ENCODE measurements at places on chromosomes 4 and X.

DNA sequence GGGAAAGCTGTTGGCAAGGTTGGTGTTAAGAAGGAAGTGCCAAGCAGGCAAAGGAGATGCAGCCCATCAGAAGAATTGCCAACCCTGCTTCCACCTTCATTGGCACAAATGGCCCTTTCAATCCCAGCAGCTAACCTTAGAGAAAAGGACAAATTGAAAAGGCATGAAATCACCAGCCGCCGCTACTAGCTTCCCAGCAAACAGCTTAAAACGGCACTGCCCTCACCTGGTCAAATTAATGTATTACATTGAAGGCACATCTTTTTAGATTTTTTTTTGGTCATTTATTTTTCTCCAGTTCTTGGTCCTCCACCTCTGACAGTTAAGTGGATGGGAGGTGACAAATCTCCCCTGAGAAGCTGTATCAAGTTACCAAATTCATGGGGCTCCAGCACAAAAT lies 51.0 kb upstream of the NHSL2 start:
- peak; percentile 3 for DNase-seq

- no peak for DNase-seq
These were observed at the start of gene FMR1NB for GRCh38 chrX:147981038-147981752. FMR1NB (plus strand) TSS chrX:147981337; CDS start chrX:147981403, 66 bp downstream.

GRCh38 chr4:165059386-165059785 lies 5.7 kb downstream of the TRIM75 start:
- DNase-seq, result no peak

DNA sequence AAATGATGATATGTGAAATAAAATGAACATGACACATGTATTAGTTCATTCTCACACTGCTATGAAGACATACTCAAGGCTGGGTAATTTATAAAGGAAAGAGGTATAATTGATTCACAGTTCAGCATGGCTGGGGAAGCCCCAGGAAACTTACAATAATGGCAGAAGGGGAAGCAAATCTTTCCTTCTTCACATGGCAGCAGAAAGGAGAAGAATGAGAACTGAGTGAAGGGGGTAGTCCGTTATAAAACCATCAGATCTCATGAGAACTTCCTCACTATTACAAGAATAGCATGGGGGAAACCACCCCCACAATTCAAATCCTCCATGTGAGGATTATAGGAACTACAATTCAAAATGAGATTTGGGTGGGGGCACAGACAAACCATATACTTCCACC lies 243.9 kb upstream of the GYPA start:
- no peak for DNase-seq

- no peak for DNase-seq
These were observed 17.3 kb downstream of the COQ2 start for GRCh38 chr4:83267121-83267829.

- DNase-seq, result no peak
These were observed 47.0 kb upstream of the NAP1L5 start for GRCh38 chr4:88744609-88745008.

DNA sequence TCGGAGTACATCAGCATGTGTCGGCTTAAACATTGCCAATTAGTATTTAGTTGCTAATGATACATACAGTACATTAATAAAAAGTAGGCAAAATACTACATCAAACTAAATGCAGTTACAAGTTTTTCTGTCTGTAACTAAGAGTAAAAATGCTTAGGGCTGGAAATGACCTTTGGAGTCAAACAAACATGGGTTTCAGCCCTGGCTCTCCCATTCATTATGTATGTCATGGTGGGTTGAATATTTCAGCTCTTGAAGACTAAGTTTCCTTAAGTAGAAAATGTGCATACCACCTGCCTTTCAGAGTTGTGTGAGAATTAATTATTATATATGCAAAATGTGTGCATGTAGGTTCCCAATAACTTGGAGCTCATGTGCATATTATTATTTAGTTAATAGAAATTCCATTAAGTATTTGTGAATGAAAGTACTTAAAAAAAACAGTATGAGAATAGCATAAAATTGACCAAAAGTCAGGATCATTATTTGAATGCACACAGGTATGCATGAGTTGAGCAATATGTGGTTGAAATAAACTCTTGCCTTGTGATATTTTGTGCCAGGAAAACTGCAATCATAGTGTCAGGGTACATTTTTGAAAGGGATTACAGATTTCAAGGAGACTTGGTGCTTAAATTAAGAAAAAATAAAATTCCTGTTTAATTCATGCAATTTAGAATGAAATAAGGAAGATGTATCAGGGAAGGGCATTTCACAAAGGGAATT lies 2048.7 kb downstream of the PCDH7 start:
- DNase-seq, result no peak

GRCh38 chr4:57764856-57765255 lies 654.7 kb upstream of the IGFBP7 start:
- no peak for DNase-seq

DNA sequence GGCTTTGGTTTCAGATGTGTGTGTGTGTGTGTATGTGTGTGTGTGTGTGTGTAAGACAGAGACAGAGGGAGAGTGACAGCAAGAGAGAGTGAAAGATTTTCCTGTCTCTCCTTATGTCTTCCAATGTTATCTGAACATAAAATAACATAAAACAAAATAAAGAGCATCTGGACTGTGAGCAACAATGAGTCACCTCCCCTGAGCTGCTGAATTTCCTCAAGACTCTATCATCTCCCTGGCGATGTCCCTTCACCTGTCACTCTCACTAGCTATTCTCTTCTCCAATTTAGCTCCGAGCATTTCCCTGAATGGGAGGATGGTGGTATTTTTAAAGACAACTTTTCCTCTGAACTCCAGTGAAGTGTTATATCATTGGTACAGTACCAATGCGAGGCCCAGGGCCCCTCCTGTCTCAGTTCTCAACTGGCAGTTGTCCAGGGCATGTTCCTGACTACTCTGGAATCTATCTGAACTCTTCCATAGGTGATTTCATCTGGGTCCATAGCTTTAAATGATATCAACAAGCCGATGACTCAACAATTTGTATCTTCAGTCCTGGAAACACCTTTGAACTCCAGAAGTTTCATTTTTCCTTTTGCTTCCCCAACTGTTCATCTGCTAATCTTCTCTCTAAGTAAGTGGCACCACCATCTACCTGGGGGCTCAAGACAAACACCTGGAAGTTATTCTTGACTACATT lies 195.0 kb upstream of the CLNK start:
- no peak for DNase-seq

- DNase-seq, result no peak
These were observed 110.1 kb downstream of the FBXO8 start for GRCh38 chr4:174173360-174173759.

GRCh38 chrX:2707334-2707760 lies 16.3 kb downstream of the CD99 start:
- no peak for DNase-seq

DNA sequence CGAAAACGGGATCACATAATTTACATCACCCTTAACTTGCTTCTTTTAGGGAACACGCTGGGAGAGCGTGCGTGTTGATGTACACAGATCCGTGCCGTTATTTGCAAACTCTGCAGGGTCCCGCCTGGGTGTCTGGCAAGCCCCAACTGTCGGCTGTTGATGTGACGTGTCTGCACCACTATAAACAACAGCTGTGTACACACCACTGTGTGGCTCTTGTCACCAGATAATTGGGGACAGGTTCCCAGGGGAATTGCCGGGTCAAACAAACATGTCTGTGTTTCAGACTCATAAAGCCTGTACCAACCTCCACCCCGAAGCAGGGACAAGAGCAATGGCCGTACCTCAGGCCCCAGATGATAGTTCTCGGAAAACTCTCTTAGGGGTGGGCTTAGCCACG lies 105.0 kb upstream of the AFAP1 start:
- peak; percentile 96 for DNase-seq

DNA sequence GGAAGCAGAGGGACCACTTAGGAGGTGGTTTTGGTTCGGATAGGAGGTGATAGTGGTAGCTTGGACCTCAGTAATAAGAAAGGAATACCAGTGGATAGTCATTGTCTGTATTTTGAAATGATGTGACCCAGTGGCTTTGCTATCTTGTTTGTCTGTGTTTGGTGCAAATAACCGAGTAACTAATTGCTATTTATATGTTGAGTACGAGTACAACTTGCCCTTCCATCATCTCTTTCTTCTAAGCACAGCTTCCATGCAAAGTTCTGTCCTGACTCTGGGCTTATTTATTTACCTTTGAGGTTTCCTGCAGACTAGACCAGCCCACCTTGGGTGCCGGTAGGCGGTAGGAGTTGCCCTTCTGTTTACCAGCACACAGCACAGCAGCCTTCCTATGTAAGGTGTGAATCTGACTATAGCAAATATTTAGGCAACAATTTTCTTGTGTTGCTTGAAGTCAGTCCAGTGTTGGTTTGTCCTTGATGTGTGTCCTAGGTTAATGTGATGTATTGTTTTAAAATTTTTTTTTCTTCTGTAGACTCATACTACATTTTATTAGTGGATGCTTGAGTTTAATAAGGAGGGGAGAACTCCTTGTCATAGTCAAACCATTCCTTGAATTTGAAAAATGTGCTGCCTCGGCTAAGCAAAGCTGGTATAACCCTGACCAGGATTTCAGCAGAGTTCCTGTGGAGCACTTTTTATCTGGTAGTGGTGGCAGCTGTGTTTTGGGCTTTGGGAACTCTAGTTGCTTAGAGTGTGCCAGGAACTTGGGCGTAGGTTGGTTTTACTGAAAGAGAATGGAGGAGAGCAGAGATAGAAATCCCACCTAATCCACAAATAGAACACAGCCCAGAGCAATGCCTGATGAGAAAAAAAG lies 21.9 kb downstream of the PTTG2 start:
- DNase-seq, result no peak

- no peak for DNase-seq
These were observed 324.2 kb downstream of the TMA16 start for GRCh38 chr4:163818673-163819072.

DNA sequence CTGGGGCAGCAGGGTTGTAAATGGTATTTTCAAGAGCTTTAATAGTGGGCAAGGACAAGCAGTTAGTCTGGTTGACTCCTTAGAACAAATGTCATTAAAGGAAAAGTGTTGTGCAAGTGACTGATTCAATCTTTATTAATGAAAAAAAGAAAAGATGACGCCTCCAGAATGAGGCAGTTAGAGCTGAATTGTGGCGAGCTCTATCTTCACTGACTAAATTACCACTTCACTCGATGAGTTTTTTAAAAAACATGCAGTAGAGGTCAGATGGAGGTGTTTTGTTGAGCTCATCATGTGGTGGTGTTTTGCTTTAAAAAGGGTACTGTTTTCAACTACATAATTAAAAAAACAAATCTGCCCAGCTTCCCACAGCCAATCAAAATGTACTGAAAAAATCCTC lies 28.1 kb upstream of the TENM3 start:
- no peak for DNase-seq

DNA sequence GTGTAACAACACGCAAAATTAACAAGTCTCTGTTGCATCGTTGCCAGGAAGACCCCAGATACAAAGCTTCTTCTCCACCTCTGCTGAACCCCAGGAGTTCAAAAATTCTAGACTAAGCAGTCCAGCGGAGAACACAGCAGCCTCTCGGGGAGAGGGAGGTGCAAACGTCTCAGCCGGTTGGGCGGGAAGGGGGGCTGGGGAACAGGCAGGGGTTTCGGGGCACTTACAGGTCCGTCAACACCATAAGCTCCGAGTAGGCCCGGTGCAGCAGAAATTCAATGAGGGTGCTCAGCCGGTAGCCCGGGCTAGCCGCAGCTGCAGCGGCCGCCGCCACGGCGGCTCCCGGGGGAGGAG lies 394 bp downstream of the MED14 start:
- DNase-seq, result no peak
